Activated CD4-positive, alpha-beta T cell treated with anti-CD3 and anti-CD28 coated beads for 48 hours (primary cell): ENCODE measurements at places on chromosomes 7 and 10.

DNA sequence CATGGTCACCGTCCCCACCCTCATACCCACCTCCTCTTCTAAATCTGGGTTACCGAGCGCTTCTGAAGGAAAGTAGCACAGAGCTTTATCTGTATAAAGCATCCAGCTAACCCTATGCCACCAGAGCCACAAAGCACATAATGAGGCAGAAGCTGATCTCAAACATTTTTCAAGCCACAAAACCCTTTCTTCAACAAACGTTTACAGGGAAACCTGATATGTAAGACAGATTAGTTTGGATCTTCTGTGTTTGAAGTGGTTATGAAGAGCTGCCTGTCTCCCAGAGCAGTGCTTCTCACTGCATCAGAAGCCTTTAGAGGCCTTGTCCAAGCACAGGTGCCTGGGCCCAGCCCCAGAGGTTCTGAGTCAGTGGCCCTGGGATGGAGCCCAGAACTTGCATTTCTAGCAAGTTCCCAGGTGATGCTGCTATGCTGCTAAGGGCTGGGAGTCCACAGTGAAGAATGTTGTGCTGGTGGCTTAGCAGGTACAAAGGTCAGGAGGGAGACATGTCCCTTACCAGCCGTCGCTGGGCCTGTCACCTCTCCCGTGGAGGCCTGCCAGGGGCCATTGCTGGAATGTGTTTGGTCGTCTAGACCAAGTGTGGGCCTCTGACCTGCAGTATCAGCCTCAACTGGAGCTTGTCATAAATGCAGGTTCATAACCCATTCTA, 90.4 kb downstream of the TAF3 start:
- no peak for DNase-seq

DNA sequence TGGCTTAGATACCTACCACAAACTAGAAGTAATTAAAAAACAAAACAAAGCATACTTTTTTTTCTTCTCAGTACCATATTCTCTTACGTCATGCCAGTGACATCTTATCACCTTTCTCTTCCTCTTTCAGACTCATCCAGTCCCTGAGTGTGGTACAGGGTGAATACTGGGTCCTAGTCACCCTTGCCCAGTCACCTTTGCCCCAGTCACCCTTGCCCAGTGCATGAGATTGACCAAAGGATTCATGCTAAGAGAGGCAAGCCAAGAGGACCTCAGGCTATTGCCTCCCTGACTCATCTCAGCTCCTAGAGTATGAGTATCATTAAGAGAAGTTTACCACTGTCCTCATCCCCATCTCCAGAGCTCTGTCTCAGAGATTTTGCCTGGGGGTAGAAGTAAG, 10.0 kb upstream of the TSPAN12 start:
- no peak for DNase-seq

DNA sequence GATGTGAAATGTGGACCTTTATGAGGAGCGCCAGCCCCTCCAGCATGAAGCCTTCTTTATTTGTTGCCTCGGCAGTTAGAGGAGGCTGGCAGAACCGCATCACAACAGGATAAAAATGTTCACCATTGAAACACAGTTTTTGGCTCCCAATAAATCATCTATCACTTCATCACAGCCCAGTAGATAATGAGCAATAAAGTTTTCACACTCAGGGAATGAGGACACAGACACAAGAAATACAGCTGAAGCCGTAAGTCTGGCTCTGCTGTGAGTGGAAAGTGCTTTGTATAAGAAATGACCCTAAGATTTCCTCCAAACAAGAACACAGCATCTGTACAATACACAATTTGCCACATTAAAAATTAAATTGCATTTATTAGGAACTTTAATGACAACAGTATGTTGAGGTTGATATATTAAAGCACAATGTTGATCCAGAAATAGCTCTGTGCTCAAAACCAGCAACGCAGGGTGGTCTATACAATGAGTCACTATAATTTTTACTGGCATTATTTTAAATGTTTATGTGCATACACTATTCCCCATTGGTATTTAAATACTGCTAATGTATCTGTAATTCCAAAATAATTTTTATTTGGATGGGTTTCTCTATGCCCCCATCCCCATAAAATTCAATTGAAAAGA, 301.8 kb upstream of the MGMT start:
- DNase-seq: no peak

- DNase-seq: no peak
Observed at GRCh38 chr10:113693348-113693747, 13.6 kb downstream of the CASP7 start.
